Activated naive CD8-positive, alpha-beta T cell treated with anti-CD3 and anti-CD28 coated beads, Interleukin-2, amount 10 ng/mL, durations not matched to agents 7 days and 5 days (primary cell): ENCODE measurements at places on chromosomes 4 and X.

GRCh38 chr4:100369871-100370270 is 148.0 kb downstream of the EMCN start:
- H3K4me3 ChIP-seq = no peak overlapping the region
- no peaks in the 10 kb centered on the region for H3K36me3 ChIP-seq
- no peak for DNase-seq
- no peaks in the 10 kb centered on the region for H3K4me1 ChIP-seq
- H3K27me3 ChIP-seq = no peaks in the 10 kb centered on the region

DNA sequence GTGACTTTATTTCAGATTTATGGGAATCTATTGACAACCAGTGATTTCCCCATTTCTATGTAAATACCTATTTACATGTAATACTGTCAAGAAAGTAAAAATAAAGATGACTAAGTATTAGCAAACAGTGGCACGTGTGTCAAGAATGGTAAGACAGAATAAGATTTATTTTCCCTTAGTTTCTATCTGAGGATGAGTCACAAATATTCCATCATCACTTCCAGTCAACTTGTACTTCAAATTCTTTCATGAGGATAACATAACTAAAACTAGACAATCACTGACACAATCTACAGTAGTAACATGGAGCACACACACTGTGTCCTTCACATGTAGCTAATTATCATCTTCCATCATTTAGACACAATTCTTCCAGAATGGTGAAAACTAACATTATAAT is 625.3 kb upstream of the PCDH7 start:
- H3K36me3 ChIP-seq = no peaks in the 10 kb centered on the region
- H3K27me3 ChIP-seq = no peaks in the 10 kb centered on the region
- H3K4me3 ChIP-seq = no peak overlapping the region
- H3K4me1 ChIP-seq = no peaks in the 10 kb centered on the region

- no peak overlapping the region for H3K4me3 ChIP-seq
- H3K4me1 ChIP-seq = peaks cover 16% of the 10 kb centered on the region
- H3K27me3 ChIP-seq = peaks cover 4% of the 10 kb centered on the region
- no peak for DNase-seq
Observed at GRCh38 chr4:17163156-17163771, 264.8 kb upstream of the LDB2 start.

DNA sequence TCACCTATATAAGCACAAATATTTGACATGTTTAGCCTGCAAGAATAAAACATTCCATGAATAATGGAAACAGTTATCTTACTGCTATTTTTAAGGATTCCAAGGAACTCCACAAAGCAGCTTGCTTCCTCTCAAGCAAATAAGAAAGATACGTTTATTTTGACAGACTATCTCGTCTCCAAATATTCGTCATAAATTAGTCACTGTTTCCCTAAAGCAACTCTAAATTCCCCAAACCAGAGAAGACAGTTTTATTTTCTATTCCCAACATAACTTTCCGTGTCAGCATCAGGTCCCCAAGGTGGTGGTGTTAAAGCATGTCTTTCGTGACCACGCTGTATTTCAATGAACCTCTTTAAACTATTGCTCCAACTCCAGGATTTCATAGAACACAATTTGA is 24.3 kb upstream of the DKK2 start:
- H3K4me1 ChIP-seq = no peaks in the 10 kb centered on the region
- no peaks in the 10 kb centered on the region for H3K27me3 ChIP-seq
- no peak for DNase-seq
- H3K27ac ChIP-seq = no peak overlapping the region
- H3K4me3 ChIP-seq = no peak overlapping the region

DNA sequence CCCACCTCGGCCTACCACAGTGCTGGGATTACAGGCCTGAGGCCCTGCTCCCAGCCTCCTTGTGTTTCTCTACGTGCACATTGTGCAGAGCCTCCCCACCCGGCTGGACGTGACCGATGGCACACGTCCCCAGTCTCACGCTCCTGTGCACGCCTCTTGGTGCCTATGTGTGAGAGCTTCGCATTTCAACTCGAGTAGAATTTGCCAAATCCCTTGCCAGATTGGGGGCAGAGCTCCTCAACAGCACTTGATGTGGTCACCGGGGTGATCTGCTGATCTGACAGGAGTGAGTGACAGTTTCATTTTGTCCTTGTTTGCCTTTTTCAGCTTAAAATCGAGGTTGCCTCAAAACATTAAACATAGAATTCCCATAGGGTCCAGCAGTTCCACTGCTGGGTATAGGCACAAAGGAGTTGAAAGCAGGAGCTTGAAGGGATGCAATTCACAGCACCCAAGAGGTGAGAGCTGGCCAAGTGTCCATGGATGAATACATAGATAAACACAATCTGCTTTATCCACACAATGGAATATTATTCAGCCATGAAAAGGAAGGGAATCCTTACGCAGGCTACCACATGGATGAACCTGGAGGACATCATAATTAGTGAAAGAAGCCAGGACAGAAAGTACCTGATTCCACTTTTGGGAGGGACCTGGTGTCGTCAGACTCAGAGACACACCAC is 17.6 kb downstream of the TMEM187 start:
- DNase-seq = peak; percentile 33
- H3K4me1 ChIP-seq = peaks cover 21% of the 10 kb centered on the region
- H3K36me3 ChIP-seq = no peaks in the 10 kb centered on the region
- H3K4me3 ChIP-seq = peak overlapping the region; percentile 65
- peak overlapping the region; percentile 90 for H3K27ac ChIP-seq

- H3K4me1 ChIP-seq = peaks cover 6% of the 10 kb centered on the region
- H3K27ac ChIP-seq = no peak overlapping the region
- peaks cover 2% of the 10 kb centered on the region for H3K36me3 ChIP-seq
- no peak for DNase-seq
- H3K27me3 ChIP-seq = peaks cover 9% of the 10 kb centered on the region
- H3K4me3 ChIP-seq = no peak overlapping the region
Observed at GRCh38 chr4:173436149-173436579, 37.2 kb upstream of the SCRG1 start.

- no peak for DNase-seq
- no peak overlapping the region for H3K27ac ChIP-seq
Observed at GRCh38 chrX:10117301-10117700, 39.5 kb upstream of the CLCN4 start.

GRCh38 chr4:134390319-134390718 is 188.7 kb upstream of the PABPC4L start:
- no peaks in the 10 kb centered on the region for H3K36me3 ChIP-seq
- no peak overlapping the region for H3K27ac ChIP-seq
- H3K4me3 ChIP-seq = no peak overlapping the region
- no peaks in the 10 kb centered on the region for H3K27me3 ChIP-seq

GRCh38 chr4:41424522-41424921 is 113.4 kb upstream of the LIMCH1 start:
- no peaks in the 10 kb centered on the region for H3K4me1 ChIP-seq
- no peaks in the 10 kb centered on the region for H3K27me3 ChIP-seq
- no peak for DNase-seq
- H3K36me3 ChIP-seq = no peaks in the 10 kb centered on the region
- no peak overlapping the region for H3K27ac ChIP-seq
- no peak overlapping the region for H3K4me3 ChIP-seq

DNA sequence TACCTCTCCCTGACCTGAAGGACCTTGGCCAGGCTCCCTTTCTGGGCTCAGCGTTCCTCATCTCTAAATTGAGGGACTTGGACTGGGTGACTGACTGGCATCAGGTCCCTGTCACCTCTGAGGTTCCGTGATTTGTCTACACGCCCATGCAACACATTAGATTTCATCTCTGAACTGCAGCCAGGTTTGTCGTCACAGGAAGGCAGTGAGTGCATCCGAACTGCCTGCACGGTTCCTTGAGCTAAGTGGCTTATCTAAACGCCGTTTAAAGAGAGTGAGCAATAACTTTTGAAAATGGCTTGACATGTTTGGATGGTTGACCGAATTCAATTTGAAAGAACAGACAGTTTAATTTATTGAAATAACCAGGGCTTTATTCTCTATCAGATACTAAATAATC is 70.1 kb downstream of the PCYT1B start:
- no peak for DNase-seq
- H3K4me3 ChIP-seq = no peak overlapping the region
- peaks cover 3% of the 10 kb centered on the region for H3K4me1 ChIP-seq
- no peaks in the 10 kb centered on the region for H3K27me3 ChIP-seq
- no peak overlapping the region for H3K27ac ChIP-seq

DNA sequence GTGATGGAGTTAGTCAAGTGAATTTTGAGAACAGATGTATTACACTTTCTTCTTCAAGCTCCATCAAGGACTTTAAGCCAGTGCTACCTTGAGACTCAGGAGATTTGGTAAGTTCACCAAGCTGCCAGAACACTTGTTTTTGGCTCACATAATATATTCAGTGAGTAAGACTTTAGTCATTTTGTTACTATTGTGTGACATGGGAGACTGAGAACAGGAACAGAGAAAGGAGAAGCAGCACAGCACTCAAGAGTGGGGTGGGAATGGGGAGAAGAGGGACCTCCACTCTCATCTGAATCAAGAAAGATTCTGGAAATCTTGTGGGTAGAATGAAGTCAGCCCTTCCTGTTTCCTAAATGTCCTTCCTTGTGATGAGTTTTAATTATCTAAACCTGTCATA is 87.3 kb upstream of the TET2 start:
- DNase-seq = no peak
- peaks cover 24% of the 10 kb centered on the region for H3K4me1 ChIP-seq
- no peak overlapping the region for H3K4me3 ChIP-seq
- H3K27ac ChIP-seq = no peak overlapping the region
- H3K36me3 ChIP-seq = peaks cover 1% of the 10 kb centered on the region
- no peaks in the 10 kb centered on the region for H3K27me3 ChIP-seq

GRCh38 chr4:106618956-106619355 is 250.4 kb upstream of the GIMD1 start:
- H3K36me3 ChIP-seq = no peaks in the 10 kb centered on the region
- no peaks in the 10 kb centered on the region for H3K4me1 ChIP-seq
- no peak overlapping the region for H3K4me3 ChIP-seq

GRCh38 chr4:41192136-41192535 is 22.2 kb downstream of the APBB2 start:
- no peak overlapping the region for H3K27ac ChIP-seq
- H3K27me3 ChIP-seq = peaks cover 8% of the 10 kb centered on the region
- no peaks in the 10 kb centered on the region for H3K4me1 ChIP-seq

DNA sequence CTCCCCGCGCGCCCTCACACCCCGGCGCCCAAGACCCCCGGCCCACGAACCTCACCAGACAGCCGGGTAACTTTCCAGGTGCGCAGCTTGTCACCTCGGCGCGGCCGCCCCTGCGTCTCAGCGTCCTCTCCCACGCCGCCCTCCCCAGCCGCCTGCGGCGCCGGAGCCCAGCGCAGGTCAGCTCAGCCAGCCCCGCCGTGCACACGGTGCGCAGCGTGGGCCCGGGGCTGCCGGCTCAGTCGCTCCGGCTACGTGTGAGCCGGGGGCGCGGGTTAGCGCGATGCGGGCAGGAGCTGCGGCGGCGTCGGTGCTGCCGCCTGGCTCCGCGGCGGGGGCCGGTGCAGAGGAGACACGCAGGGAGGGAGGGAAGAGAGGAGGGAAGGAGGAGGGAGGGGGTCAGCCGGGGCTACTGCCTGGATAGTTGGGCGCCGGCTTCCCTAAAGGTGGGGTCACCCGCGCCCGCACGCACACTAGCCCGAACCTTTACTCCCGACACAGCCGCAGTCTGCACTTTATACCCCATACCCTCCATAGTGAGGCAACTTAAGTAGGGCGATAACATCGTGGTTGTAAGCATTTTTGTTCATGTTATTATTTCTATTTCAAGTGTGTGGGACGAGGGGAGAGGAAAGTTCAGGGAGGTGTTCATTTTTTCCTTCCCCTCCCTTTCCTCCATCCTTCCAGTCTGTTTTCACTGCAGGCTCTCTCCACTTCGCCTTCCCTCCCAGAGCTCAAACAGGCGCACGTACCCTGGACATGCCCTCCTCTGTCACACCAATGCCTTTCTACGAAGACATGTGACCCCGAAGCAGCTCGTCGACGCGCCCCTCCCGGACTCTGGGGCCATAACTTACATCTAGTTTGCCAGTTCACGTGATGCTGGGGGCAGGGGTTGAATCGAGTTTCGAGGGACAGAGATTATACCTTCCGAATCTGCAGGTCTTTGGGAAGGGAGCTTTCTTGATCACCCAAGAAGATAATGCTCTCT is at the start of gene PRKG2:
Gene PRKG2, minus strand, starts transcription at position 342 of the 988 bp plus-strand sequence. CDS start 10,175 bp downstream, outside the sequence.
- H3K27me3 ChIP-seq = peaks cover 38% of the 10 kb centered on the region
- peak within 1 kb of the TSS; percentile 65 for H3K4me3 ChIP-seq
- H3K27ac ChIP-seq = no peak within 1 kb of the TSS
- H3K36me3 ChIP-seq = no peaks in the 10 kb centered on the region
- DNase-seq = peak; percentile 38

DNA sequence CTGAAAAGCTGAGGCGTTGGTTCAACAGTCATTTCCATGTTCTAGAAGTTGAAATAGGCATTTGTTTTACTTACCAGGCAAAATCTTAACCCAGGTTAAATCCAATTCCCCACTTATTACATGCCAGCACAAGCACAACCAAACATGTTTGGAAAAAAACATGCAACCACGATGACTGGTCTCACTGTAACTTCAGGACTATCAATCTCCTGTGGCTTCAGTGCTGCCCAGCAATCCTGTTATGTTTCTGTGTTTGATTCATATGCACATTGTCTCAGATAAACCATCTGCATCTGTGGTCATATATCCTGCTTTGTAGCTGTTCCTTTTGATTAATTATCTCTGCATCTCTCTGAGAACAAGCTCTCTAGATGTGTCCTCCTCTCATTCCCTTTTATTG is 28.3 kb downstream of the PRDM8 start:
- H3K4me3 ChIP-seq = no peak overlapping the region
- peaks cover 12% of the 10 kb centered on the region for H3K27me3 ChIP-seq
- H3K4me1 ChIP-seq = no peaks in the 10 kb centered on the region

DNA sequence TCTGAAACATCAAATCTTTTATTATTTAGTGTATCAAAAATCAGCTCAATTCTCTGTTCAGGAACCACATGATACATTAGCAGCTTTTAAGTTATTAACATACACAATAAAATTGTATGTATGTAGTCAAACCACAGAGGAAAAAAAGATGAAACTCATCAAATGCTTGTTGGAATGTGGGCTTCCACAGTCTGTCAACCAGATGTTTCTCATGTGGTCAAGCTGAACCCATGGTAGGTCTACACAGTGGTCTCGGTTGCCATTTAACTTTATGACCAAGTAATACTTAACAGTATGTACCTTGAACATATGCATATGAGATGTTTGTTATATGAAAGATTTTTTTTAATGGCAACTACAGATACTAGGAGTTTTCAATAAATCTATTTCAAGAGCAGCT is 427.8 kb downstream of the IL15 start:
- no peak for DNase-seq
- H3K4me3 ChIP-seq = no peak overlapping the region
- no peaks in the 10 kb centered on the region for H3K4me1 ChIP-seq
- H3K27me3 ChIP-seq = no peaks in the 10 kb centered on the region

GRCh38 chrX:53319614-53320542 is 38.5 kb upstream of the IQSEC2 start:
- peaks cover 9% of the 10 kb centered on the region for H3K4me1 ChIP-seq
- no peak overlapping the region for H3K27ac ChIP-seq
- no peak for DNase-seq
- peaks cover 52% of the 10 kb centered on the region for H3K27me3 ChIP-seq
- peak overlapping the region; percentile 77 for H3K4me3 ChIP-seq

GRCh38 chrX:23664496-23664895 is 2.8 kb upstream of the PRDX4 start:
- peaks cover 24% of the 10 kb centered on the region for H3K4me1 ChIP-seq
- H3K4me3 ChIP-seq = no peak overlapping the region
- H3K27ac ChIP-seq = no peak overlapping the region
- no peak for DNase-seq

GRCh38 chr4:151291485-151291884 is 14.5 kb downstream of the PRSS48 start:
- no peaks in the 10 kb centered on the region for H3K27me3 ChIP-seq
- no peaks in the 10 kb centered on the region for H3K4me1 ChIP-seq
- no peaks in the 10 kb centered on the region for H3K36me3 ChIP-seq
- no peak overlapping the region for H3K4me3 ChIP-seq
- DNase-seq = no peak
- H3K27ac ChIP-seq = no peak overlapping the region

GRCh38 chr4:101718810-101719209 is 71.7 kb upstream of the BANK1 start:
- H3K27ac ChIP-seq = no peak overlapping the region
- no peak overlapping the region for H3K4me3 ChIP-seq
- no peaks in the 10 kb centered on the region for H3K36me3 ChIP-seq
- H3K4me1 ChIP-seq = no peaks in the 10 kb centered on the region
- DNase-seq = no peak
